Mucosa of descending colon (tissue), 3 donors: ENCODE measurements at places on chromosomes 16 and 17. TPM values are rescaled to one million over a fixed set of nuclear protein-coding genes. Genes with fewer than 3 reads are reported as not detected.

DNA sequence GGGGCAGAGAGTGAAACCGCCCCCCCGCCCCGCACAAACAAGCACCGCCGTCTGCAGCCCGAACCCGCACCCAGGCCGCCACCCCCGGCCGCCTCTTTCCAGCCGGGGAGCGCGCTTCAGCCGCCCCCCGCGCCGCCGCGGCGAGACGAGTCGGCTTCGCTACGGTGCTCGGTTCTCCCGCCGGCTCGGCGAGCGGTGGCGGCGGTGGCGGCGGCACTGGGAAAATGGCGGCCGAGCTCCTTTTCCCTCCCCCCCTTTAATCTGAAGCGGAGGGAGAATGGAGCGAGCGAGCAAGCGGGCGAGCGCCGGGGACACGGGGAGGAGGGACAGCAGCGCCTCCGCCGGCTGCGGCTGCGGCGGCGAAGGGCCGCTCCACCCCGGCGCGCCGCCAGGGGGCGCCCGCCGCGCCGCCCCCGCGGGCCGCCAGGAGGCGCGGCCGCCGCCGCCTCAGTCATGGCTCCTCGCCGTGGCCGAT is at the start of gene KANSL1:
TSS of gene KANSL1 (minus strand) at position 279 of the 475 bp plus-strand sequence. CDS start 21,286 bp downstream, outside the sequence.
- peak; percentile 86 for DNase-seq

DNA sequence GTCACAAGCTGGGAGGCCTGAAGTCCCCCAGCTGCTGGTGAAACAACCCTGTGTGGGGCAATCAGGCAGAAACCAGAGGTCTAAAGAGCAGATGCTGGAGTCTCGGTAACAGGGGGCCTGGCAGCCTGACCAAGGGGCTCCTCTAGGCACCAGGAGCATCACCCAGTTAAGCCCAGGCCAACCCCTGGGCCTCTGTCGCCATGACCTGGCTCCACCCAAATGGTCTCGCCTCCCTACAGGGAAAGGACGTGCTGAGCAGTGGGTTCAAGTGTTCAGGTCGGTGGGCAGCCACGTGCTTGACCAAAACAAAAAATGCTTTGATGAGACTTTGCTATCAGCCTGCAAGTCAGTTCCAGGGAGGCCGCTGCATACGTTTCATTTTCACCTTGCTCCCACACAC is 240.3 kb downstream of the ZNF423 start:
- DNase-seq: no peak

DNA sequence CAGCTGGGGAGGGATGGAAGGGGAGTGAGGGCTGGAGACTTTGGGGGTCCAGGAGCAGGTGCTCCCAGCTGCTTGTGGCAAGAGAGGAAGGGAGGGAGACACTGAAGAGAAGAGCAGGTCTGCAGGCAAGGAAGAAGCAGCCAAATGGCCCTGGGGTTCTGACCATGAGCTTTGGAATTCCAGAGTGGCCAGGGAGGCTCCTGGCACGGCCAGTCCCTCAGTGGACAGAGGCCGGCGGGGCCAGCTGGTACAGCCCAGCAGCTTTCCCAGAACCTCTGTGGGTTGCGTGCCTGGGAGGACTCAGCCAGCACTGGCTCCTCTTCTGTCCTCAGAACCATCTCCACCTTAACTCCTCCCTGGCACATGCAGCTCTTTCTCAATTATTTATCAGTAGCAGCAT is 233.0 kb downstream of the MSI2 start:
- no peak for DNase-seq

GRCh38 chr16:88705801-88706228 is 393 bp downstream of the RNF166 start:
- DNase-seq: no peak

DNA sequence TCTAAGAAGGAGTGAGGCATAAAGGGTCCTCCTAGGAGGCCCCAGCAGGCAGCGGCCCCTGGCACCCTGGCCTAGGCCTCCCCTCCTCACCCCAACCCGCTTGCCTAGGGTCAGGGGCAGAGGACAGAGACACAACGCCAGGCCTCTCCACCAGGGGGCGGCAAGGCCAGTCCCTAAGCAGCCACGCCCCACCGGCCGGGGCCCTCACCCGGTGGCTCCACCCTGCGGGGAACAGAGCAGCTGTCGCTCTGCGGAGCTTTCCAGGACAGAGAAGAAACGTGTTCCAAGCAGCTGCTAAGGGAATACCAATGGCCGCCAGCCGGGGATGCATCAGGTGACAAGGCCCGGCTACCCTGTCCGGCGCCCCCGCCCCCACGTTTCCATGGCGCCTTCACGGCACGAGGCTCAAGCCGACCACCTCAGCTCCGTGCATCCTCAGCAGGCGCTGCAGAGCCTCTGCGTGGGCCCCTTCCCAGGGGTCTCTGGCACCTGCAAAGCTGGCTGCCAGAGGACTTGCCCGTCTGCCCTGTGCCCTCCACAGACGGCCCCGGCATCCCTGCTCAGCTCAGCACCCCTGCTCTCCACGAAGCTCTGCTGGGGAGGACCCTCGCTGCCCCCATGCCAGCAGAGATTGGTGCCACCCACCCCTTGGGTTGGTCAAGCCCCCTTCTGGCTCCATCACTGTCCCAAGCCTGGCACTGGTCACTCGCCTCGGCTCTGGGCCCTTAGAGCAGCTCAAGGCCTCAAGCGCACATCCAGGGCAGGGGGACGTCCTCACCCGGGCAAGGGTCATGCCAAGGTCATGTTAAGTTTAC is 5.6 kb downstream of the ZNF598 start:
- DNase-seq: peak; percentile 94

GRCh38 chr16:57358086-57358420 is 530 bp upstream of the CCL22 start:
- no peak for DNase-seq

- DNase-seq: no peak
Measured at GRCh38 chr16:22638393-22639206, 127.9 kb downstream of the NPIPB5 start.

DNA sequence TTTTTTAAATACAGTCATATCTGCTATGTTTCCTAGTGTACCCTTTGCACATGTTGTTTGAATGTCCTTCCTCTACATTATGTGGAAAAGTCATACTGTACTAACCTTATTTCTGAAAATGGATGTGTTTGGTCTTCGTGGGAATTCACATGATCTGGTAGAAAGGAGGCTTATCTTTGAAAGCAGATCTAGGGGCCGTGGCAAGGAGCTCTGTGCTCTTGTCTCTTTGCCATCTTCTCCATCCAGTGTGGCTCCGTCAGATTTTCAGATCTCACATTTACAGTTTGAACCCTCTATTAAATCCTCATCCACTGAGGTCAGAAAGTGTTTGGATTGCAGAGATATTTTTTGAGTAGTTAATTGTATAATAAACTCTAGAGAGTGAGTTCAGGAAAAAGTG is 32.9 kb downstream of the MAP2K4 start:
- no peak for DNase-seq

DNA sequence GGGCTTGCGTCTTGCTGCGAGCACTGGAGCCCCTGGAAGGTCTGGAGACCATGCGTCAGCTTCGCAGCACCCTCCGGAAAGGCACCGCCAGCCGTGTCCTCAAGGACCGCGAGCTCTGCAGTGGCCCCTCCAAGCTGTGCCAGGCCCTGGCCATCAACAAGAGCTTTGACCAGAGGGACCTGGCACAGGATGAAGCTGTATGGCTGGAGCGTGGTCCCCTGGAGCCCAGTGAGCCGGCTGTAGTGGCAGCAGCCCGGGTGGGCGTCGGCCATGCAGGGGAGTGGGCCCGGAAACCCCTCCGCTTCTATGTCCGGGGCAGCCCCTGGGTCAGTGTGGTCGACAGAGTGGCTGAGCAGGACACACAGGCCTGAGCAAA is 7.4 kb downstream of the MPG start:
- no peak for DNase-seq

GRCh38 chr17:79871131-79871530 is 31.9 kb upstream of the CBX4 start:
- DNase-seq: no peak

DNA sequence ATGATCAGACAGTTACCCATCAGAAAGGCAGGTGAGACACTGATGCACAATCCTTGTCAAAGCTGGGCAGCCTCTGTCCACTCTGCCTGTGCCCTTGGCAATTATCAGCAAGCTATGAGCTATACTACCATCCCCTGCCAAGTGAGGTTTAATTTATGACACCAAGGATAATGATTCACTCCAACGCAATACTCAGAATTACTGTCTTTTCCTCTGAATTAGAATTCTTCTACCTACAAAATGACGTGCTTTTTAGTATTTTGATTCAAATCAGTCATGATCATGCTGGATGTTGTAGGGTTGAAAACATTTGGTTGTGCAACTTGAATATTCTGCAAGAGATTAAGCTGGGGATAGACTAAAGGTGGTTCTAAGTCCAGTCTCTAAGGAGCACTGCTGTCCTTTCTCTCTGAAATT is 116.8 kb upstream of the SOX9 start:
- DNase-seq: no peak

DNA sequence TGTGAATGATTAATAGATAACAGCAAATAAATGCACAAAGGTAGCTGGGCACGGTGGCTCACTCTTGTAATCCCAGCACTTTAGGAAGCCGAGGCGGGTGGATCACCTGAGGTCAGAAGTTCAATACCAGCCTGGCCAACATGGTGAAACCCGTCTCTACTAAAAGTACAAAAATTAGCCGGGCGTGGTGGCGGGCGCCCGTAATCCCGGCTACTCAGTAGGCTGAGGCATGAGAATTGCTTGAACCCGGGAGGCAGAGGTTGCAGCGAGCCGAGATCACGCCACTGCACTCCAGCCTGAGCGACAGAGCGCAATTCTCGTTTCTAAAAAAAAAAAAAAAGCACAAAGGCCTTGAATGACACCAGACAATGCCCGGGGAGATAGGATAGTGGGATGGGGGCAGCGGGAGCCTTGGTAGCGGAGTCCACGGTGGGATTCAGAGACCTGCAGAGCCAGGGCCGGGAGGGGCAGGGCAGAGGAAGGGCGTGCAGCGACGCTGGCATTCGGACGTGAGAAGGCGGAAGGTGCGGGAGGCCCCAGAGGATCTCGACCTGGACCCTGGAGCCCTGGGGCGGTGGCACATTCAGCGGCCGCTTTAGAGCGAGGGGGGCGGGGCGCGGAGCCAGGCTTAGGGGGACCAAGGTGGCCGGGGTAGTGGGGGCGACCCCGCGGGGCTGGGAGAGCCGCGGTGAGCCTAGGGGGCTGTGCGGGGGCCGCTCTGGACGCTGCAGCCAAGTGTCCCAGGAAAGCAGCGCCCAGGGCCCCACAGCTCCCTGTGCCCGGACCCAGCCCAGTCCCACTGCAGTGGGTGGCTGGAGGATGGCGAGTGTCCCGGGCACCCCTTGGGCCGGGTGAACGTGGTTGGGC is 999 bp upstream of the FLYWCH2 start:
- DNase-seq: peak; percentile 84

DNA sequence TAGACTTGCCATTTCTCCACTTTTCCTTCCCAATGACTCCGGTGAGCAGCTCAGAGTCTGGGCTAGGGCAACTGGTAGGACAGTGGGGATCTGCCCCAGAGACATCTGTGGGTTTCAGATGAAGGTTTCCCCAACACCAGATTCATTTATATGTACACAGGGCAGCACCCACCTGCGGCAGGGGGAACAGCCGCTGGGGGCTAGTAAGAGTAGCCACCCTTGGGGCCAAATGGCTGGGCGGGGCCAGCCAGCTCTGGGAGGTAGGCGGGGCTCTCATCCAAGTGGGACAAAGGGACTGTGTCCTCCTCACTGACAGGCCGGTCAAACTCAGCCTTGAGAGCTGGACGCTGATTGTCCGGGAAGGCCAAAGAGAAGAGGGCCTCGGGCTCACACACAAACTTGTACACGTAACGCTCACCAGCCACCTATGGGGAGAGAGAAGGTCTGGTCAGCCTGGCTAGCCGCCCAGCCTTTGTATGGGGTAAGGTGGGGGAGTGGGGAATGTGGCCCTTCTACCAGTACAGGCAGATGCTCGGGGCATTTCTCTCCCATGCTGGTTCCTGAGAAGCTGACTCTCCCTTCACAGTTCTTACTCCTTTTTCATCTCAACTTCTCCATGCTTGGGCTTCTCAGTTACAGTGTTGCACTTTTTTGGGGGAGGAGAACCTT is 17.7 kb downstream of the ETV4 start:
- peak; percentile 58 for DNase-seq

DNA sequence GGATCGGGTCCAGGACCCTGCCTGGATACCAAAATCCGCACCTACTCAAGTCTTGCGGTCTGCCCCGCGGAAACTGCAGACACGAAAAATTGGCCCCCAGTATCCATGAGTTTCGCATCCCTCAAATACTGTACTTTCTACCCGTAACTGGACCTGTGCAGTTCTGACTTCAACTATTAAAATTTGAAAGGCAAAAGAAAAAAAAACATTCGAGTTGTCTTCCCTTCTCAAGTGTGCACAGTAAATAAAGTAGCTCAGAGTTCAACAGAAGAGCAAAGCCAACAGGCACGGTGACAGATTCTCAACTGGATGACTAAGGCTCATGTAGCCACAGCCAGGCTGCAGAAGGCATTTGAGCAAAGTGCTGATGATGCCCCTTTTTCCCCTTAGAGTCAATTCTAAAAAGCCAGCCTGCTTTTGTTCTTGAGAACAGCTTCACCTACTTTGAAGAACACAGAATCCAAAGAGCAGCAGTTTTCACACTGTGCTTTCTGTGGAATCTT is 32.5 kb downstream of the MARF1 start:
- no peak for DNase-seq

DNA sequence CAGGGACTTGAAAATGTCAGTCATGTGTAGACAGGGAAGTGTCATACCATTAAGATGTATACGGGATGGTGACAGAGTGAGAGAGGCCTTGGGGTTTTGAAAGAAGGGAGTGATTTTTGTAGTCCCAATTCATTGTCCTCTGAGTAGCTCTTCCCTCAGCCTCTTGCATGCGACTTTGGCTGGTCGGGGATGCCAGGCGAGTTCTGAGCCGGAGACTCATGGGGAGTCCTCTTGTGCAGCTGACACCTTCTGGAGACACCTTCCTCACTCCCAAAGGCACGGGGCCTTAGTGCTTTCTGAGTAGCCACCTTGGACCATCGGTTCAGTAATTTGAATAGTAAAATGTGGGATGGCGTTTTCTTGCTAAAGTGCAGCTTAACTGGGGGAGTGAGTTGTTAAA is 144.7 kb downstream of the PRKCA start:
- DNase-seq: no peak

DNA sequence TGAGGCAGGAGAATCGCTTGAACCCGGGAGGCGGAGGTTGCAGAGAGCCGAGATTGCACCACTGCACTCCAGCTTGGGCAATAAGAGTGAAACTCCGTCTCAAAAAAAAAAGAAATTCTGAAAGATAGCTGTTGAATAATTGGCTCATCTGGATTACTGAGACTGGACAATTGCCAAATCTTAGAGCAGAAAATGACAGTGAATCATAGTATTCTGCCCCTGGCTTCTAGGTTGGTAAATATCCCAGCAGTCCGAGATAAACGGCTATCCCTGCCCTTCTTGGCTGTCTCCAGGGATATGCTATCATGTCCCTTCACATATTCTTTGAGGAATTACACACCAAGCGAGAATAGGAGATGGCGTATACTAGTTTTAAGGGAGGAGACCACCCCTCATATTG is 35.5 kb upstream of the METTL16 start:
- no peak for DNase-seq

DNA sequence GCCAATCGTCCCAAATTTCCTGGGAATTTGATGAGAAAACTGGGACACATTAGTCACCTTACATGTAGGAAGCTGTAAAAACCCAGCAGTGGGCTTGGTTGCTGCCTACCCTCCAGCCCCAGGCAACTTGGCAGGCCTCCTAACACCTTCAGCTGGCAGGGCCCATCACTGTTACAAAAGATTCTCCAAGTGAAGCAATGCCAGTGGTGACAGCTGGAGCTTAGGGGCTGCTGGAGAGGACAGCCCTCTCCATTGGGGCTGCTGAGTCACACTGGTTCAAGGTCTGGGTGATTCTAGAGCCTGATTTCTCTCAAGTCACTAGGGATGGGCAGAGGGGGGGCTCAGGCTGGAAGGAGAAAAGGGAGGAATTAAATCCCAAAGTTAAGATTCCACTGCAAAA is 180.6 kb downstream of the COPRS start:
- no peak for DNase-seq

Gene STX1B
- total RNA-seq: 0.84 TPM

Gene HLF
- 1.3 TPM for total RNA-seq

Gene OR2C1
- not detected for total RNA-seq

Gene CA7
- 253 TPM for total RNA-seq

Gene CCL4L2
- total RNA-seq: 1.1 TPM
